ENCODE measurements at places on chromosomes 3 and 15. TPM values are rescaled to one million over a fixed set of nuclear protein-coding genes. Genes with fewer than 3 reads are reported as not detected.

TRMT10C gene
- 22.5 TPM for total RNA-seq

HAUS2 gene
- total RNA-seq: 26.9 TPM

MYNN gene
- 22.1 TPM for total RNA-seq

TM4SF4 gene
- not detected for total RNA-seq

ARNT2 gene
- total RNA-seq: 6.5 TPM

FAN1 gene
- 13.6 TPM for total RNA-seq

TRH gene
- total RNA-seq: not detected

STT3B gene
- total RNA-seq: 154 TPM

SERP1 gene
- 159 TPM for total RNA-seq

TRPC1 gene
- total RNA-seq: 28.4 TPM

SLC12A8 gene
- 1.3 TPM for total RNA-seq
